CD4-positive, alpha-beta memory T cell (primary cell): ENCODE measurements at places on chromosomes 5 and 9. TPM values are rescaled to one million over a fixed set of nuclear protein-coding genes. Genes with fewer than 3 reads are reported as not detected.

GRCh38 chr5:141223112-141223783, at the start of gene PCDHB14:
Gene PCDHB14 (plus strand): TSS chr5:141223343. CDS start chr5:141223506, 163 bp downstream.
- no peak for DNase-seq

The TAS2R1 gene
- total RNA-seq: not detected

GRCh38 chr9:135010921-135011320, 76.5 kb upstream of the OLFM1 start:
- DNase-seq: no peak

DNA sequence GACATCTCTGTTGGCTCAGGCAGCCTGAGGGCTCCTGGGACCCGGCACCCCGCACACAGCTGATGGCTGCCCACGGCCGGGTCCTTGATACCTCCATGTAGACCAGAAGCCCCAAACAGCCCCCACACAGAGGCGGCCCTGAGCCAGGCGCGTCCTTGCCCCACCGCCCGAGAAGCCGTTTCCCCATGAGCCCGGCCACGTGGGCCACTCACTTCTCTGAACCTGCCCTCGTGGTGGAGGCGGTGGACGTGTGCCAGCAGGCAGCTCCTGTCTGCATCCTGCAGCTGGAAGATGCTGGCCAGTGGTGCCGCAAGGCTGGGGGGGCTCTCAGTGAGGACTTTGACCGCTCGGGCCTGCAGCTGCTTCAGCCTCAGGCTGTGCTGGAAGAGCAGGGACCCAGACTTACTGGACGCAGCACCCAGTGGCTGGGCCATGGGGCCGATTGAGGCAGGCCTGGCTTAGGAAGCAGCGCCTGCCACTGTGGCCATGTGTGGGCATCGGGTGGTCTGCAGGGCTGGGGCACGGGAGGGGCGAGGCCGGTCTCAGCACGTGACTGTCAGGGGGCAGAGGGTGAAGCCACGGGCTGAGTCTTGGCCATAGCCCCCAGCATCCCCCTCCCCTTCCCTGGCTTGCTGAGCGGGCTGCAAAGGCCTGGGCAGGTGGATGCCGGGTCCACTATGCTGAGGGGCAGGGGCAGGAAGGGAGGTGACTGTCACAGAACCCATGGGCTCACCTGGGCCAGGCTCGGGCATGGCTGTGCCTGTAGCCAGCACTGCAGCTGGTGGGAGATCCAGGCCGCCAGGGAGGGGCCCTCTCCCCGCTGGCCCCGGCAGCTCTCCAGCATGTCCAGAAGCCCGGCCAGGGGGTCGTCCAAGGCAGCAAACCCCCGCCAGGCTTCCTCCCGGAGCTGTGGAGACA, 50.0 kb downstream of the EXD3 start:
- no peak for DNase-seq

GRCh38 chr9:121751686-121752445, 100.4 kb downstream of the DAB2IP start:
- no peak for DNase-seq

DNA sequence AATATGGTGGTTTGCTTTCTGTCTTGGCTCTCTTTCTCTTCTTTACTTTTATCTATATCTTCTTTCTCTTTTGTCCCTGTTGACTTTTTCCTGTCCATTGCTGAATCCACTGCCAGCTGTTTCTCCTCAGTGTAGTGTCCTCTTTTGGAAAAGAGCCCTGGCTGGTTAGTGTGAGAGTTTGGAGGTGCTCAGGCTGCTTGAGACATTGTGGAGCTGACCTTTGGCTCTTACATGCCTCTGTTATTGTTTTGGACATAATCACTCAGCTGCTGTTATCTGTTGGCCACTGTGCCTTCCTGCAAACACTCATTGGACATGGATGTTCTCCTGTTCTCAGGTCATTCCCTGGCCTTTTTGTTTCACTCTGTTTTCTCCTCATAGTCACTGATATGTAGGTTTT, 295.4 kb upstream of the RIOK2 start:
- DNase-seq: no peak

GRCh38 chr9:135506327-135507103, 6.0 kb downstream of the MRPS2 start:
- no peak for DNase-seq

DNA sequence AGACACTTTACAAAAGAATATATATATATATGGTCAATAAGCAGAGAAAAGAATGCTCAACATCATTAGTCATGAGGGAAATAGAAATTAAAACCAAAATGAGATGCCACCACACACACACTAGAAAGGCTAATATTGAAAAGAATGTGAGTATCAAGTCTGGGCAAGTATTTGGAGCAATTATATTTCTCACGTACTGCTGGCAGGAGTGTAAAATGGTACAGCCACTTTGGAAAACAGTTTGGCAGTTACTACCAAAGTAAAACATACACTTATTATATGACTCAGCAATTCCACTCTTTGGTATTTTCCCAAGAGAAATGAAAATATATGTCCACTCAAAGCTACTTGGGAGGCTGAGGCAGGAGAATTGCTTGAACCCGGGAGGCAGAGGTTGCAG, 29.8 kb downstream of the NEUROG1 start:
- no peak for DNase-seq

DNA sequence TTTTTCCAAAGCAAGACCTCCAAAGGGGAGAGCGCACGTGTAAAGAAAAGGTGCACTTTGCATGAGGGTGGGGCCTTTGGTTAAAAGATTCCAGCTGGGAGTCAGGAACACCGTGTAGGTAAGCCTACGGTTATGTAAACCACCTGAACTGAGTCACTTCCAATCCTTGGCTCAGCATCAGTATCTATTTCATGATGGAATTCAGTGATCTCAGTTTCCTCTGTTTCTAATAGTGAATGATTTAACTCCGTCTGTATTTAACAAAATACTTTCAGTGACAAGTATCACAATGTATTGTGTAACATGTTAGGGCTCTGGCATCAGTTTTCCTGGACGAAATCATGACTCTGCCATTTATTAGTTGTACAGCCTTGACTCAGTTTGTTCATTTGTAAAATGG, 1.3 kb upstream of the SVEP1 start:
- no peak for DNase-seq
